Left ventricle myocardium superior (tissue), 1 donor: ENCODE measurements at places on chromosomes 7 and 10.

DNA sequence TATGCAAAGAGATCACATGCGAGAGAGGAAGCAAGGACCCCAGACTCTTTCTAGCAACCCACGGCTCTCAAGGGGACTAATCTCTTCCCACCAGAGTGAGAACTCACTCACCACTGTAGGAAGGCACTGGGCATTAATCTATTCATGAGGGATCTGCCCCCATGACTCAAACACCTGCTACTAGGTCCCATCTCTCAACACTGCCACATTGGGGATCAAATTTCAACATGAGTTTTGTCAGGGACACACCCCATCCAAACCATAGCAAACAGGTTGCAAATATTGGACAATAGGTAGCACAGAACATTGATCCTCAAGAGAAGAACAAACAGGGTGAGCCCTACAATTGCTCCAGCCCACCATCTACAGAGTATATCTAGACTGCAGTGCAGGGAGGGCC is 740.6 kb downstream of the LRMDA start:
- no peak for DNase-seq

GRCh38 chr10:108850138-108850854 is 1073.0 kb downstream of the XPNPEP1 start:
- no peak for DNase-seq

- no peak for DNase-seq
Observed at GRCh38 chr7:101186844-101187428, 6.8 kb upstream of the NAT16 start.

GRCh38 chr10:88755753-88756152 is 4.1 kb upstream of the LIPN start:
- no peak for DNase-seq

- DNase-seq, result no peak
Observed at GRCh38 chr10:114048472-114048871, 4.8 kb downstream of the ADRB1 start.

DNA sequence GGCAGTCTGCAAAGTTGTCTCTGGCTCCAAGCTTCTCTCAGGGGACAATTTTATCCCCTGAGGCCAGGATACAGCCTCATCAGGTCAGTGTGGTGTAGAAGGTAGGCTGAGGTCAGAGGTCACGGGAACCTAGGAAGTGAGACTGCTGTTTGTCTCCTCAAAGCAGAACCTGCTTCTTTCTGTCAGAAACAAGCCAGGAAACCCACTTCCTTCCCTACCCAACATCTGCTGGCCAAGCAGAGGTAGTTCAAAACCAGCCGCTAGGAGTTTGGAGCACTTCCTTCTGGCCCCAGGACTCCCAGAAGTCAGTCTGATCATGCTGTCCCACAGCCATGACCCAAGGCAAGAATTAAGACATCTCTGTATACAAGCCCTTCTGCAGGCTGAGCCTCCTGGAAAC is 12.2 kb downstream of the CLRN3 start:
- no peak for DNase-seq

- DNase-seq, result no peak
Observed at GRCh38 chr7:80644054-80644453, 5.6 kb downstream of the CD36 start.

- DNase-seq, result no peak
Observed at GRCh38 chr10:103712146-103712545, 143.2 kb downstream of the SH3PXD2A start.

DNA sequence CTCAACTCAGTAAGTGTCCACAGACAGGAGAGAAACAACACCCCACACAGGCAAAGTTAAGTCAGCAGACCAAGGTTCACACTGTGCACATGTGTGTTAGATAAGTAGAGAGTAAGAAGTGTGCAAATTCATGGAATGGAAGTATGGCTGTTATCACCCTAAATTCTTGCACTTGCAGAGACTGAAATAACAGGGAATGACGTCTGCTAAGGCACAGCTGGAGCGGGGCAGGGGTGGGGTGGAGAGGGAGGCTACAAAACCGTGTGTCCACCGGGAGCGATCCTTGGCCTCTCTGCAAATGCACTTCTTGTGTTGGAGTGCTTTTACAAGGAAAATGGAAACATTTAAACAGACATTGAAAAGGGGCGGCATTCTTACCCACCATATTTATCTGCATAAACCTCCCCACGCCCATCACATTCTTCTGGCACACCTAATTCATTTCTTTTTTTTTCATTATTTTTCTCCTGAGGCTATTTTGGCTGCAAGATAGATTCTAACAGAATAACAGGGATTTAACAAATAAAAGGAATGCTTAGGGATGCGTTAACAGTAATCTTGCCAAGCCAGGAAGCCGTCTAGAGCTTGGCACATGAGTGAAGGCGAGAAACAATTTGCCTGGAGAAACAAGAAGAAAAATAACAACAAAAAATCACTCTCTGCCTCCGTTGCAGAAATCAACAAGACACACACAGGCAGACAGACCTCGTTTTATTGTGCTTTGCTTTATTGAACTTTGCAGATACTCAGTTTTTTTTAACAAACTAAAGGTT is 30.1 kb downstream of the TNS3 start:
- DNase-seq, result peak; percentile 77

- DNase-seq, result peak; percentile 82
Observed at GRCh38 chr10:35898716-35899440, 256.8 kb upstream of the FZD8 start.

DNA sequence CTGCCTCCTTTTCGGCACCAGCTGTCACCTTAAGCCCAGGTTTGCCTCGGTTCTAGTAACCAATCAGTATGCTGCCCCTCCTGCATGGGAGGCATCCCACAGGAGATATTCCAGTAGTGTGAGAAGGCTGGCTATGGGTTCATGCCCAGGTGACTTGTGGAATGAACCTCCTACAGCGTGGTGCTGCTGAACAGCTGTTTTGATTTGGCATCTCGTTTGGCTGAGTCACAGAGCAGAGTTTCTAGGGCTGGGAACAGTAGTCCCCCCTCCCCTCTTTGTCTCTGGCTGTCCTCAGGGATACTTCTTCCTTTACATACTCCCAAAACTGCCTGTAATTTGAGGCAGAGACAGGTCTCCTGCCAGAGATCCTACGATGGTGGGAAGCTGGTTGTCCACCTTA is 16.1 kb downstream of the R3HCC1L start:
- no peak for DNase-seq

GRCh38 chr7:17085186-17085585 is 203.4 kb upstream of the AGR3 start:
- no peak for DNase-seq

GRCh38 chr7:122849322-122849956 is 36.8 kb downstream of the CADPS2 start:
- no peak for DNase-seq

- DNase-seq, result no peak
Observed at GRCh38 chr10:104663076-104663475, 22.0 kb downstream of the SORCS3 start.

DNA sequence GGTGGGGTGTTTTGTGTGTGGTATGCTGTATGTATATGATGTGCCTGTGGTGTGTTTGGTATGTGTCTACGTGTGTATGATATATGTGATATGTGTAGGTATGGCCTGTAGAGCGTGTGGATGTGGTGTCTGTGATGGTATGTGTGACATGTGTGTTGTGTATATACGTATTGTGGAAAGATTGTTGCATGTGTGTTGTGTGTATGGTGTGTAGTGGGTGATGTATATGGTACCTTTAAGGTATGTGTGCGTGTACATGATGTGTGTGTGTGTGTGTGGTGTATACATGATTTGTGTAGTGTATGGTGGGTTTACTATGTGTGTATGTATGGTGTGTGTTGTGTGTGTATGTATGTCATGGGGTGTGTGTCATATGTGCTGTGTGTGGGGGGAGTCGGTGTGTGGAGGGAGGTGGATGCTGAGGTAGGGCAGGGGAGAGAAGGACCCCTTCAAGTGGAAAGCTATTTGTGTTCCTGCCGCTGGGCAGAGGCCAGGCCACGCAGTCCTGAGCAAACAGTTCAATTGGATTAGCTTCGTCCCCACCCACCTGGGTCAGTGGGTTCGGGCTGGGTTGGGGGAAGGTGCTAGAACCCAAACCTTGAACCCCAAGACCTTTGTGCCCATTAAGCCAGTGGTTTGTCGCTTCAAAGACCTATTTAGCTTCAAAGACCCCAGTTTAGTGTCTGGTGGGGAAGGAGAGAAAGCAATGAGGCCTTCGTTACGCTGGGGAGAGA is 1.9 kb upstream of the TRPV6 start:
- DNase-seq, result no peak

DNA sequence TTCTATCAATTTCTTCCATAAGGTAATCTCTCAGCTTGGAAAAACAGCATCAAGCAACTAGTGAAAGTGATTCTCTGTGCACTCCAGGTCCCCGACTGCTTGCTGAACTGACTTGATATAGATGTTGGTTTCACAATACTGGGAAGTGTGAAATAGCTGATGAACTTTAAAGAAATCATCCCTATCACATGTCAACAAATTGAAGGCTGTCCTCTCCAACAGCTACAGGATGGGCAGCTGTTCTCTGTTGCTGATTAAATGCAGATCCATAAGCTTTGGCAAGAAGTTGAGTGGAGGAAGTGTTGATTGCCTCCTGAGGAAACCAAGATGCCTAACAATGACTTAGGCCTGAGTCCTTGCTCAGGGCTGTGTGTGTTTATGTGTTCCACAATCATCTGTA is 130.4 kb upstream of the GDF10 start:
- no peak for DNase-seq

GRCh38 chr7:150406567-150407421 is 27.7 kb downstream of the ZNF775 start:
- DNase-seq, result no peak

DNA sequence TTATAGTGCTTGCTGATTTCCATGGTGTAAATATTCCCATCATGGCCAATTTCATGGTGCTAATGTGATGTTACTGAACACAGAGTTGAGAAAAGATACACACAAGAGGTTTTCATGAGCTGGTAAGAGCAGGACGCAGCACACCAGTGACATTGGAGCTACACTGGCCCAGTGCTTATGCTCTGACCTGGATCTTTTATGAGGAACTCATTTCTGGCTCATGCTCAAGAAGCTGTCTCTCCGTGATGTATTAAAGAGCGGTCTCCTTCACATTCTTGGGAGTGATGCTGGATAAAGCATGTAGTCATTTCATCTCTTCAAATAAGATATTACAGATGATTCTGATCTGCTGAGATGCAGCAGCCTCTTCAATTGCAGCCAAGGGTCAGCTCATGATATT is 785.2 kb downstream of the GRID1 start:
- DNase-seq, result no peak

DNA sequence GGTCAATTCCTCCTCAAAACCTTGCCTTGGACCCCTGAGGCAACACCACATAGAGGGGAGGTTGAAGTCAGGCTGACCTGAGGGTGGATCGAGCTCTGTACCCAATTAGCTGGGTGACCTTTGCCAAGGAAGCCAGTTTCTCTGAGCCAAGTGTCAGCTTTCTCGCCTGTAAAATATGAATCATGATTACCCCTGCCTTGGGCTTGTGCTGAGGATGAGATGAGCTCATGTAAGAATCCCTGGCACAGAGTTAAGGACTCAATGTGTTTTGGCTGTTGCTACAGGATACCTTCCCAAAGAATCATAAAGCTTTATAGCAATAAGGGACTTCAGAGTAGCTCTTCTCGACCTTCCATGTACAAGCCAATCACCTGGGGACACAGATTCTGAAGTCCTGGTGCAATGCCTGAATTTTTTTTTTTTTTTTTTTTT is 43.5 kb upstream of the CACUL1 start:
- no peak for DNase-seq

DNA sequence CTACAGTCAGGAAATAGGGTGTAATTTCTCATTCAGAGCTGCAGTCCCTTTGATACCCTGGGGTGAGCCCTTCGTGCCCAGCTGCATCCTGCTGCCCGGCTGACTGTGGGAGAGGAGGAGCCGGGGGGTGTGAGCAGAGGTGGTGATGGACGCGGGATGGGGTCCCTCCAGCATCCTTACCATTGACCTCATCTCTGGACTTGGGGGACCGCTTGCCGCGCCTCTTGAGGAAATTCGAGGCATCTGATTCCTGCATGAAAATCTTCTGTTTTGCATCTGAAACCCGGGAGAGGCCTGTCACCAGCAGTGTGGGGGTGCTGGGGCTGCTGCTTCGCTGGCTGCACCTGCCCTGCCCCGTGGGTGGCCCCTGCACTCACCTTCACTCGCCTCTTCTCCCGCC is 816 bp downstream of the UCMA start:
- no peak for DNase-seq

DNA sequence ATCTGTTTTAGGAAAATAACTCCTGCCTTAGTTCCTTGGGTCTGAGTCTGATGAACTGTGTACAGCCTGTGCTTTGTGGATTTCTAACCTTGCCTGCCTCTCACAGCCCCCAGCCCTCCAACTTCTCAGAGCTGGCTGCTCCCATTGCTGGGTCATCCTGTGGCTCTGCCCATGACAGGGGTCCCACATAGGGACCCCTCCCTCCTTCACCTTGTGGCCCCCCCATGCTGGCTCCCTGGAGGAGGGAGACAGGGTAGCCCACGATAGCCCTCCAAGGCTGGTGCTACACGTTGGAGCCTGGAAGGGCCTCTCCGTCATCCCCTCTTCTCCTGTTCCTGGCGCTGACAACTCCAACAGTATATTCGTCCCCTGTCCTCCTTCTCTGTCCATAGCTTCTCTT is 2.8 kb upstream of the DENND2A start:
- DNase-seq, result no peak

DNA sequence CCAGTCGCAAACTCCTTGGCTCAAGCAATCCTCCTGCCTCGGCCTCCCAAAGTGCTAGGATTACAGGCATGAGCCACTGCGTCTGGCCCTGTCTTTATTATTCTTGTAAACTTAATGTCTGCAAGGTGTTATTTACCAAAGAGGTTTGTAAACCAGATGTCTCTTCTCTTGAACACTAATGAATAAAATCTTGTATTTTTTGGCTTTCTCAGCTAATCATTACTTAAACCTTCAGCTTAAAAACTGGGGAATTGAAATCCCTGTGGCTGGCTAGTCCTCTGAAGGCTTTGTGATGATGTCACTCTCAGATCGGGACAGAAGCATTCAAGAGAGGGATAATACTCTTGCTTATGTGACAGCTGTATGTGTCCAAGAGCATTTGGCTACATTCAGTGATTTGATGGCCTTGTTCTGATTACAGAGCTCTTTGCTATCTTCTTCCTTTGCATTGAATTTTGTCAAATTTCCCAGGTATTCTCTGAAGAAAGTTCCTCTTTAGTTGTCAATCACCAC is 130.3 kb downstream of the BICC1 start:
- no peak for DNase-seq

DNA sequence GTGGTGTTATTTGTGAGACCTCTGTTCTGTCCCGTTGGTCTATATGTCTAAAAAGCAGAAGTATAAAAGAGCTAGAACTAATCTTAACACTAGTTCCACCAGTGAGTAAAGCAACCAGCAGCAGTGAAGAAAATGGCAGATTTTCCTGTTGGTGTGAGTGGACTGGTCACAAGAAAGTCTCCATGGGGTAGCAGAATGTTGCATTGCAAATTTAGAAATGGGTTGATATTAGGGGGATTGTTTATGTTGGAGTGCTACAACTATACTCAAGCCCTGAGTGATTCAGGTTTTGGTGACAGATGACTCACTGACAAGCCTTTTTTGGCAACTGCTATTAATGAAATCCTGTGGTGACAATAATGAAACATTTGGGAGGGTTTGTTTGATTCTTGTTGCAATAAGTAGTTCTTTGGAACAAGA is 5.6 kb downstream of the AVL9 start:
- DNase-seq, result no peak

- DNase-seq, result peak; percentile 64
Observed at GRCh38 chr7:100745184-100745583, 11.8 kb downstream of the ZAN start.

- no peak for DNase-seq
Observed at GRCh38 chr7:48337012-48337621, 165.9 kb downstream of the ABCA13 start.

- no peak for DNase-seq
Observed at GRCh38 chr10:79910344-79910743, 38.6 kb downstream of the SFTPD start.

GRCh38 chr7:100053215-100053614 is 3.6 kb downstream of the ZSCAN21 start:
- no peak for DNase-seq
